ENCODE measurements at places on chromosomes 1 and 21. TPM values are rescaled to one million over a fixed set of nuclear protein-coding genes. Genes with fewer than 3 reads are reported as not detected.

DNA sequence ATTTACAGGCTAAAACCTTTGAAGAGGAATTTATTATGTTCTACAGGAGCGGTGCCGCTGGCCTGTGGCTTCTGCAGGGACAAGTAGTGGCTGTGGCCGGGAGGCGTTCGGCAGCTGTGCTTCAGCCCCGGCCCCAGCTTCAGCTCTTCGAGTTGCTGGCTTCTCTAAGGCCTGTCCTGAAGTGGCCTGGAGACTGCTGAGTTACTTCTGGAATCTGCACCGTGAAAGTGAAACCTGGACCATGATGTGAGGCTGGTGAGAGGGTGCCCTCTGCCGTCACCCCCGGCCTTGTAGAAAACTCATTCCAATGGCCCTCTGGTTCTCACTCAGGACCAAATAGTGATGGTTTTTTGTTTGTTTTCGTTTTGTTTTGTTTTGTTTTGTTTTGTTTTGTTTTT is 48.1 kb downstream of the PRKCZ start:
- DNase-seq, result no peak

DNA sequence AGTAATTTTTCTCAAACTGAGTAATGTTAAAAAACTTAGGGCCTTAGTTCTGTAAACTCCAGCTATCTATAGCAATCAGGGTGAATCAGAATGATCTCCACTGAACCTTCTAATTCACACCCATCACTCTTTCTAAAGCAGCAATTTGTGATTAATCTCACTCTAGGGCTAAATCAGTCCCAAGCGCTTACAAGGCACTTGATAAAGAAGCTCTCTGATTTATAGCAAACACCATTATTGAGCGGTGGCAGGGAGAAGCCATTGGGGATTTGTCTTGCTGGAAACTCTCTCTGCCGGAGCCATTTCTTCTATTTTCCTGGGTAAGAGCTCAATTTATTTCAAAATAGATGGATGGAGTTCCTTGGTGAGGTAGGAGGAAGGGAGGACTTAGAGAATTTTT is 77.0 kb downstream of the OMA1 start:
- DNase-seq, result no peak

DNA sequence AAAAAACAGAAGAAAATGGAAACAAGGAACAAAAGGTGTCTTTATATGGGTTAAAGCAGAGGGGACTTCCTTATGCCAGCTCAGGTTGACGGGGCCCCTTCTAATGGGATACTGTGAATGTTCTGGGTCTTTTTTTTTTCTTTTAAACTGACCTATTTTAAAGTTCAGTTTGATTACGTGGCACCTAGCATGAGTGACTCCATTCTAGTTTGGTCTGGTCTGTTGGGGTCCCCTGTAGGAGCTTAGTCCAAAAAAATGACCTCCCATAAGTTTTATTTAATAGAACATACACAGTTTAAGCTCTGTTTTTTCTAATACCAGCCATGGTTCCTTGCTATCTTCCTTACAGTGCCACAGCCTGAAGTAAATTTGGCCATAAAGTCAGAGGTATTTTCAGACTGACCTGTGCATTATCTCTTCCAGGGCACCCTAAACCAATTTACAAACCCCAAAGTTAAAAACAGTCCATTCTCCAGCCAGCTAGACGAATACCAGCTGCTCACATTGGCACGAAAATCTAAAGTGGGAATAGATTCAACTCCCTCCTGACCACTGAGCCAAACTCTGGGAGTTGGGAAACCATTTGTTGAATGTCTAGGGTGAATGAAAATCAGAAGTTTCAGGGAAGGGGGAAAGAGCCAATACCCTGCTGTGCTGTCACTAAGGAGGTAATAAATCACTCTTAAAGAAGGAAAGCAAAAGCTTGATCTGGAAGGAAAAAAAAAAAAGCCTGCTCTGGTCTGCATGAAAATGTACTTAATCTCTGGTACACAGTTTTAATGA is 42.4 kb downstream of the AKNAD1 start:
- DNase-seq, result peak; percentile 58

DNA sequence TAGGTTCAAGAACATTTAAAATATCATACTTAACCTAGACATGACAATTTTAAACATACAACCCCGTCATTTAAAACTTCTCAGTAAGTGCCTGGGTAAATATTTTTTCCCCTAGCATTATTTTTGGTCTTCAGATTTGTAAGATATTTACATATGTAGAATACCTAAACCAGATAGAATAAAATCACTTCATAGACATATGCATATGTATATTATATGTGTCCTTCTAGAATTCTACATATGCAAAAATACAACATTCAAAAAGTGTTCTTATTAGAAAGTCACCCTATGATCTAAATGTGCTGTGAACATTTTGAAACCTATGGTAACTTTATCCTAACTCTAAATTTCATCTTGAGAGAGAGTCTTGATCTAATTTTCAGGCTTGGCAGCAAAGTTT is 1467.0 kb upstream of the B3GALT2 start:
- DNase-seq, result no peak

GRCh38 chr1:230306169-230306568 is 120.0 kb downstream of the PGBD5 start:
- DNase-seq, result no peak

GRCh38 chr1:56255516-56256152 is 323.7 kb downstream of the PLPP3 start:
- peak; percentile 93 for DNase-seq

DNA sequence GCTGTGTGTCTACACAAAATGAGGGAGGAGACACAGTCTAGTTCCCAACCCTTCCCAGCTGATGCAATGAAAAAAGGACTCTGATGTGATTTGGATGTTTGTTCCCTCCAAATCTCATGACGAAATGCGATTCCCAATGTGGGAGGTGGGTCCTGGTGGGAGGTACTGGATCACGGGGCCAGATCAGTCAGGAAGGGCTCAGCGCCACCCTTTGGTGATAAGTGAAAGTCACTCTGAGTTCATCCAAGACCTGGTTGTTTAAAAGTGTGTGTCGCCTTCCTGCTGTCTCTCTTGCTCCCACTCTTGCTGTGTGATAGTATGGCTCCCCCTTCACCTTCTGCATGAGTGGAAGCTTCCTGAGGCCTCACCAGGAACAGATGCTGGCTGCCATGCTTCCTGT is 63.2 kb downstream of the GNG4 start:
- no peak for DNase-seq

DNA sequence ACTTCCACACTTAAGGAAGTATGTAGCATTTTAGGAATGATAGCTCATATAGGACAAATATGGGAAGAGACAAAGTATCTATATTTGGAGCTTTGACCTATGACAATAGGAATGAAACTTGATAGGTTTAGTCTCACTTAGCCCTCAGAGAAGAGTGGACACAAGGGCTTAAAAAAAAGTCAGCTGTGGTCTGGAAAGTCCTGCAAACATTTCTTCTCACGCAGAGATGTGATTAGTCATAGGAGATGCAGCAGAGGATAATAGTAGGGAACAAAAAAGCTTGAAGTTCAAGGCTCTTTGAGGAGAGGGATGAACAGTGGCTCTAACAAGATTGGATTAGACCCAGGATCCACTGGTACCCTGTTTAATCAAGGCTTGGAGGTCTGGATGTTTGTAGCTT is 14.8 kb upstream of the RNF220 start:
- no peak for DNase-seq

DNA sequence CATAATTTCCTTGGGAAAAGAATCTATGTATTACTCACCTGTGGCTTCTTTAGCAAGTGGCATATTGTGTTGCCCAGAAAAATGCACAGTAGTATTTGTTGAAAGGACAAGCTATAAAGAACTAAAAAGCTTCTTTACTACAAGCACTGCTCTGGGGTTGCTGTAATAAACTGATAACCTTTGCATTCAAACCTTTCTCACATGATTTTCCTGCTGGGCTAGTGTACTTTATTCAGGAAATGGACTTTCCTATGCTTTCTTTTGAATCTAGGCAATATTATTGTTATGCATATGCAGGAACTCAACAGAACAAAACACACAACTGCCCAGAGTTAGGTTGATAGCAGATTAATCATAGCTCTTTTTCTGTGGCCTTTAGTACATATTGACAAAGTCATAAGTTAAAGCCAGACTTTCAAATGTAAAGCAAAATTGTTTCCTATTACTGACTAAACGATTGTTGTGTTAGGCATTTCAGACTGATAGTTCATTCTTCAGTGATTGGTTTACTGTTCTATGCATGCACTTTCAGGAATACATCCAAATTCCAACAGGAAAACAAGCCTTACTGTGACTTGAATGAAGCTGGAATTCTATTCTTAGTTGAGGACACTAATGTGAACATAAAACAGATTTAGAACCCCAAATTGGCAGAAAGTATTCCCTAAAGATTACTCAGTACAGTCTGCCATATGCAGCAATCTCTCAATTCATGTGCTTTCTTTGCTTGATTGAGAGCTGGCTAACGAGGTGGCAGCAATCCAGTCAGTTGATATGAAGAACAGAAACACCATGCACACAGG is 564.3 kb upstream of the NEGR1 start:
- peak; percentile 45 for DNase-seq

DNA sequence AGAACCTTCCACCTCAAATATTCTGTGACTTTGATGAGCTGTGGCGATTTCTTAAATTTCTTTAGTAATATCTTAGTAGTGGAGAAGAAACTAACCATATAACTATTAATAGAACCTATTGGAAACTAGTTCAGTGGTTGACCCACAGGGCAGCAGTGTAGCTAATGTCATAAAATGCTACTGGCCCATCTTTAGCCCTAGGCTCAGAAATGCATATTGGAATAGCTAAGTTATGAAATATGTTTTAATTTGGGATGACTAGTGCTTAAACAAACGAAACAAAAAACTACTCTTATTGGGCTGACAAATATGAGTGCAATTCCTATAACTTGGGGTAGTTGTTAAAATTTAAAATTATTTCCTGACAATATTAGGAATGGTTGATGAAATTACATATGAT is 20.2 kb downstream of the MACO1 start:
- DNase-seq, result no peak

DNA sequence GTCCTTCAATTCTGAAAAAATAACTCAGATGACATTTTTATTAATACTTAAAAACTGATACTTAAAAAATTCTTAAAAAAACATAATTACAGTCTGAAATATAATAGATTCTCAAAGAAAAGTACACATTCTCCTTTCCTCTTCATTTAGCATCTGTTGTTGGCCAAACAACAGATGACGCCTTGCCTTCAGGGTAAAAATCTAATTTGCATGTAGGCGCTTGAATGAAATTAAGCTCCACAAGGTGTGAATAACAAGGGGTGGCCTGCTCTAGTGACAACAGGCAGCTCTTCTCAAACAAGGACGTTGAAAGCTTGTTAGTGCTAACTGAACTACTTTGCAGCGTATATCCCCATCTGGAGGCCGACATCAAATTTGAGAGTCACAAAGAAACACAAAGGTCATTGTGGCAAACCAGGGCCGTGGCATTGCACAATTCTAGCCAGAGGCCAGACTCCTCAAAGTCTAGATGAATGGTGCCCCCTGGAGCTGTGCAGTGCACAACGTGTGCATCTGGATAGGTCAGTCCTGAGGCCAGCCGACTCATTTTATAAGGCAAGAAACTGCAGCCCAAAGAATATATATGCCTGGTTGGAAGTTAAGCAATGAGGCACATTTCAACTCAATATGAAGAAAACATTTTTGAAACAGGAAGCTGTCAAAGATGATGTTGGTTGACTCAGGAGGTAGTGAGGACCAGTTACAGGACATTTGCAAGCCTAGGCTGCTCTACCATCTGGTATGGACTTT is 459.2 kb upstream of the RUNX1 start:
- DNase-seq, result peak; percentile 36

GRCh38 chr1:74399249-74399648 is 113.2 kb downstream of the LRRC53 start:
- DNase-seq, result no peak

NKAIN1 gene
- 0.51 TPM for total RNA-seq

YY1AP1 gene
- 168 TPM for total RNA-seq

LCE3D gene
- not detected for total RNA-seq

CLDN8 gene
- total RNA-seq, result 4.0 TPM

USH2A gene
- 0.10 TPM for total RNA-seq

GPR37L1 gene
- 0.41 TPM for total RNA-seq

Measured in tongue (tissue), 3 donors.